ENCODE measurements at places on chromosomes 3 and 15.

DNA sequence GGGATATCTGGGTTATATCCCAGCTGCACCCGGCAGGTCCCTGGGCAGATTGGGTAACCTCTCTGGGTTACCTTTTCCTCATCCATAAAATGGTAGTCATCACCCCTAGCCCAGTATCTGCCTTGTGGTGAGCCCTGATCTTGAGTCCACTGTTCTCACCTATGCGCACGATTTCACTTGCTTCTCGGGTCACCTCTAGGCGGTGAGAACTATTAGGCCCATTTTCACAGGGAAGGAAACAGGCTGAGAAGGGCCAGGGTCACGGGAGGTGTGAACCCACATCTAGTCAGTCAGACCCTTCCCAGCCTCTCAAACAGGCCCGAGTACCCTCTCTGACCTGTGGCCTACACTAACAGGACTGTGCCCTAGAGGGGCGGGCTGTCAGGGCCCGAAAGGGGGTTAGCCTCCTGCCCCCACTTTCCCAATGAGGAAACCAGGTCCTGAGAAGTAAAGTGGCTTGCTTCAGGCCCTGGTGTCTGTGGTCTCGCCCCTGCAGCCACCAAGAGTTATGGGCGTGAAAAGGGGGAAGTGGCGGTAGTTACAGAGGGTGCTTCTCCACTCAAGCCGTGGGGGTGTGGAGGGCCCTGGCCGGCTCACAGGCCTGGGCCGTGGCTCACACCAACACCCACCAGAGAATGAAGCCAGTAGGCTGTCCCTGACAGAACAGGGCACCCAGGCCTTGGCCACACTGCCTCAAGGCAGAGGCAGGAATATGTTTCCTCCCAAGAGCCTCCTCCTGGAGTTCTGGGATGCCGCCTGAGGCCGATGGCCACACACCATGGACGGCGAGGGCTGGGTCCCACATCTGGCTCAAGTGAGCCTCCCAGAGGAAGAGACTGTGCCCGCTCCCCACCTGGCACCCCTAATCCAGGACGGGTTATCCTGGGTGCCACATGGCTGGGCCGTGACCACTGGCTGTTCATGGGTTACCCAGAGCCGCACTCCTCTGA, 19.5 kb downstream of the PSTPIP1 start:
- peak; percentile 10 for DNase-seq

GRCh38 chr3:194112120-194113106, 23.5 kb upstream of the HES1 start:
- DNase-seq, result no peak

GRCh38 chr3:29064085-29064484, 216.8 kb upstream of the RBMS3 start:
- DNase-seq, result no peak

DNA sequence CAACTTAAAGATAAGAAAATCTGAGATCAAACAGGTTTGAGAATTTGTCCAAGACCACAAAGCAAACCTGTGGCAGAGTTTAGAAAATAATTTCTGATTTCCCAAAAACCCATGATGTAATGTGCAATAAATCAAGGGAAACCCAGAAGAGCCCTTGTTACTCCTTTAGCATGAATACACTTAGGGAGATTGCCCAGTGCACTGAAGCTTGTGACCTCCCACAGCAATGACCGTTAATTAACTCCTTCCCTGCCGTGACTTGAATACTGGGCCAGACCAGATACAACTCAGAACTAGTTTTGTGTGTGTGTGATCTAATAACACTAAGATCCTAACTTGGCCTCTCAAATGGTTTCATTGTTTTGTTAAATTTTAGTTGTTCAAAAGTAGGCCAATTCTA, 2.5 kb downstream of the PRKAR2A start:
- DNase-seq, result no peak

DNA sequence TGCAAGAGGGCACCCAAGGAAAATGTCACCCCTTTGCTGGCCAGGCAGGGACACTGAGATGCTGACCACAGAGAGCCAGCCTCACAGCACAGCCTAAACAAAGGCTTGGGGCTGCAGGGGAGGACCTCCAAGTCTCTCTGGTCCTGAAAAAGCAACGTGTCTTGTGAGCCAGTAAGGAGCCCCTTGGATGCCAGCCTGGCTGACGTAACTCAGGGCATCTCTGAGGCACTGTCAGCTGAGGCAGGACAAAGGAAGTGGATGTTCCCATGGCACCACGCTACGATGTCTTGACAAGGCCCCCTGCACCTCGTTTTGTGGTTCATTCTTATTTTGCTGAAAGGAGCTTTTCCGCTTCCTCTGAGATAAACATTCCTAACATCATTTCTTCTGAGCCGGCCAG, 160.7 kb downstream of the OR4M2 start:
- no peak for DNase-seq

GRCh38 chr3:139394116-139394515, 4.7 kb upstream of the COPB2 start:
- no peak for DNase-seq

- peak; percentile 20 for DNase-seq
Observed at GRCh38 chr3:13229273-13229949, 156.2 kb upstream of the IQSEC1 start.

- no peak for DNase-seq
Observed at GRCh38 chr15:64753480-64754185, 21.8 kb downstream of the RBPMS2 start.

DNA sequence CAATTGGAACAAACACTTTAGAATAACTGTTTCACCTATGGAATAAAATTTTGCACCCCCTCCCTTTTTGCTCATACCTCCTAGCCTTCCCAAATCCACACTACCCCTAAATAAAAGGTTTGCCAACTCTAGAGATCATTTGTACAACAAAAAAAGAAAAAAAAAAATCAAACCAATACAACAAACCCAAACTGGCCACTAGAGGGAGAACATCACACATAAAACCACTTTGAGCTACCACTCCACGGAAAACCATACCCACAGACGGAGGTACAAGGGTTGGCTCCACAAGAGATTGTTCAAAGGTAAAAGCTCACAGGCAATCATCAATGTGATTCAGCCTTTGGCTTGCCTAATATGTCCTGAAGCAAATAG, 47.6 kb downstream of the SETMAR start:
- DNase-seq, result peak; percentile 37

GRCh38 chr3:161150001-161150525, 44.9 kb upstream of the B3GALNT1 start:
- peak; percentile 15 for DNase-seq

- DNase-seq, result peak; percentile 65
Observed at GRCh38 chr3:142209655-142210054, 15.7 kb downstream of the GK5 start.

DNA sequence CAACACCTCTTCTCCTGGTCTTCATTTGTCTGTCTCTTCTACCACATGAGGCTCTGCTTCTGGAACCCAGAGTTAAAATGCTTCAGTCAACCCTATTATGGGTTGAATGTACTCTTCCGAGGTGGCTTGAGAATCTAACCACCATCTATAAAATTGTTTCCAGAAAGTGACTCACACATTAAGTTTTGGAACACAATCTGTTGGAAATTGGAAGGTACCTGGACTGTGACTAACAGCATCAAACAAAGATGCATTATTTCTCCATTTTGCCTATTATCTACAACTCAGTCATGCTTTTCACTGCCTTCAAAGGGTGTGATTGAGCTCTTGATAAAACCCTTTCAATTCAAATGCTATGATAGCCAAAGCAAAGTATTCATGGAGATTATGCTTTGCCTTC, 499.0 kb upstream of the SEMA6D start:
- DNase-seq, result no peak

GRCh38 chr15:27538325-27538724, 560.8 kb downstream of the OCA2 start:
- no peak for DNase-seq

DNA sequence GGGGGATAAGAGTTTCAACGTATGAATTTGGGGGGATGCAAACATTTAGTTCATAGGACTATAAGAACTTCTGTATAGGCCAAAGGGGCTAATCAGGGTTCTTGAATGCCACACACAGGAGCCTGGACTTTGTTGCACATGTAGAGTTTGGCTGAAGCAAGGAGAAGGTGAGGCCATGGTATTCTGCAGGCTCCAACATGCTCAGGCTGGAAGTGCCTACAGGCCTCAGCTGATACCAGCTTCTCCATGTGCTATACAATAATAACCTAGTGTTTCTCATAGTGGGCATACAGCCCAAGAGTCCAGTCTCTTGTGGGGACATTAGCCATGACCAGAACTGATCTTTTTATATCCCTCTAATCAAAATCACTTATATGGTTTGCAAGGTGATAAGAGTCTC, 399.7 kb upstream of the MCTP2 start:
- DNase-seq, result no peak

DNA sequence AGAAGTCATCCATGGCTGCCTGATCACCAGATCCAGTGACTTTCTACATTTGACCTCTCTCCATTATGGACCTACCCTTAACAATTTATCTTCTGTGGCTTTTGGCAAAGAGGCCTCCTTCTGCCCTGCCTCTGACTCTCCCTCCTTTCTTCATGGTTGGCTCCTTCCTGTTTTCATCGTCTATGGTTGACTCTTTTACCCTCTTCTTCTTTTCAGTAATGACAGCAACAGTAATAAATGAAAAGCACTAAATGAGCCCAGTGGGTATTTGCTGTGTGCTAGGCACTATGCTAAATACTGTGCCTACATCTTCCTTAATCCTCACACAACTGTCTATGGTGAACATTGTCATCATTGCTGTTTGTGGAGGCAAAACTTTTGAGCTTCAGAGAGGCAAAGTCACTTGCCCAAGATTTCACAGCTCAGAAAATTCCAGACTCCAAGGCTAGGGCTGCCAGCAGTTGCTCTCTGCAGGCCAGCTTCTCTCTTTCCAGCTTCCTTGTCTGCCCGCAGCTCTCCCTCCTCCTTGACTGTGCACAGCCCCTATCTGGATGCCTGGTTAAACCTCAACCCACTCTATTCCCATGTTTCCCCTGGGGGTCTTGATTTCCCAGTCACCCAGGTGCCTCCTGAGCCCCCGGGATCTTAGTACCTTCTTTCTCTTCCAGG, 24.6 kb downstream of the ITPR1 start:
- no peak for DNase-seq

DNA sequence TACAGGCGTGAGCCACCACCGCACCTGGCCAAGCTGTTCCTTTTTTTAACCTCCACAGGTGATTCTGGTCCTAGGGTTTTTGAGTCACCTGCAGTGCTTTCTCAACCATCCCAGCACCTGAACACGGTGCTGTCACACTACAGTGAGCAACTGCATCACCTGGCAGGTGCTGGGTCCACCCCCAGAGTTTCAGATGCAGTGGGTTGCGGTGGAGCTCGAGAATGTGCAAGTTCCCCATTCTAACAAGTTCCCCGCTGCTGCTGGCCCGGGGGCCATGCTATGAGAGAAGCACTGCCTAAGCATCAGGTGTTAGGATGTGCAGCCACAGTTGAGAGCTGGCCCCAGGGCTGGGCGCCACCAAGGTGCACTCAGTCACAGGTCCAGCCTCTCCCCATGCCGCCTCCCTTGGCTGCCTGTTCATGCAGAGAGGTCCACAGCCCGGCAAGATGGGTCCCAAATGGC, 18.0 kb downstream of the ISG20 start:
- no peak for DNase-seq

- DNase-seq, result no peak
Observed at GRCh38 chr15:50190166-50190570, 8.2 kb downstream of the SLC27A2 start.

DNA sequence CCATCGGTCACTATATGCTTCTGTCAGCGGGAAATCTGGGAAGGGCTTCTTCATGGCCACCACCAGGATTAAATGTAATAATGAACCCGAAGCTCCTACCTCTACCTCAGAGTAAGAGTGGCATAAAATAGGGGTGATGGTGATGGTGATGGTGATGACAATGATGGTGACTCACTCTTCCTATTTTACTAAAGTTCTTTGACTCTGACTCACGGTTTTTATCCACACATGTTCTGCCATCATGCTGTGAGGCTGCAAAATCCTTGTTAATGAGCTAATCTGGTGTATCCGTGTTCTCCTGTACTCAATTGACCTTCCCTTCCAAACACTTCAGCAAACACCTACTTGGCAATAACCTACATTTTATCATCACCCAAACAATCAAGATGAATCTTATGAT, 18.3 kb upstream of the FOXP1 start:
- no peak for DNase-seq

- DNase-seq, result no peak
Observed at GRCh38 chr3:156693166-156693565, 18.8 kb downstream of the TIPARP start.

Data from BE2C (cell line).